ENCODE measurements at places on chromosomes 2 and 18.

GRCh38 chr2:151904021-151904420, 75.8 kb upstream of the ARL5A start:
- no peak for DNase-seq

- DNase-seq = no peak
Observed at GRCh38 chr2:114025030-114025429, 135.1 kb downstream of the ACTR3 start.

GRCh38 chr2:66024391-66024790, 410.5 kb upstream of the MEIS1 start:
- no peak for DNase-seq

- peak; percentile 2 for DNase-seq
Observed at GRCh38 chr2:53880756-53881155, 21.0 kb upstream of the GPR75 start.

DNA sequence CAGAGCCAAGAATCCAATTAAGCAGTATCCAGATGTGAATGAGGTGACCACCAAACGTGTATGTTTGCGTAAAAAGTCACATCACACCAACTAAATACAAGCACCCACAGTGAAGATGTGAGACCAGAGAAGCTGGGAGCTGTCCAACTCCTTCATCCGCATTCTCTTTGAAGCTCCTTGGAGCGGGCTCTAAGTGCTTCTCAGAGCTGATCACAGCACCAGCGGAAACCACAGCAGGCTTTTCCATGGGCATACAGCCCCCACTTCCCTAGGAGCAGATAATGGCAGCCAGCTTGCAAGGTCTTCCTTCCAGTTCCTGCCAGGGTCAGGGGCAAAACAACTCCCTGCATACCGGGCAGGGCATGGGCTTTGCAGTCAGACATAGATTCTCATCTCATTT, 36.4 kb downstream of the REEP1 start:
- no peak for DNase-seq

DNA sequence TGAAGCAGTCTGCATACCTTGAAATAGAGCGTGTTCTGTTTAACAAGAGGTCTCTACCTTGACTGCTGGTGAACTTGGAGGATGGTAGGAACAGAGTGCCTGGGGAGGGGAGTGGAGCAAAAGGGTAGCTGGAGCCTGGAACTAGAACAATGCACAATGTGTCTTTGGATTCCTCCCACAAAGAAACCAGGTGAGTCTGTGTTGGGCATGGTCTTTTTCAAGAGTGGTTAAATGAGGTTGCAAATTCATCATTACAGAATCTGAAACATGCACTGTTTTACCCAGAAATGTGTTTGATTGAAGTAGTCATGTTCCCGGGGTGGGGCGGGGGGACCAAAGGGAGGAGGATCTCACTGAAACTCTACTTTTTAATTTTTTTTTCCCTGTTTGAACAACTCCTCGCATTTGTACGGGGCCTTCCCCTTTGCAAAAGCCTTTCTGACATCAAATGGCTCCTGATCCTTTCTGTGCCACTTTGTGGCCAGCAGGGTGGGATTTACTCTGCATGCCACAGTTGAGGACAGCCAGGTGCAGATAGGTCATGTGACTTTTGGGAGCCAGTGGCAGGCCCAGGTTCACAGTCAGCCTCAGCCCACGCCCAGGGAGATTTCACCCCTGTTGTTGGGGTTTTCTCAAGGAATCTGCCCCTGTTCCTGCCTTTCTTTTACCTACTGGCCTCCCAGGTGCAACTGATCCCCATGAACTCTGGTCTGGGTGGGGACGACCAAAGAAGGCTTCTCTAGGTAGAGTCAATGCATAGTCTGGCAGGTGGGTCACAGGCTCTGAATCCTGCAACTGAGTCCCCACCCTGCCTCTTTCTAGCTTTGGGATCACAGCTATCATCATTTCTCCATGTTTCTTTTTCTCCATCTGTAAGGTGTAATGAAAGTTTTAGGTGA, 28.2 kb downstream of the MYCN start:
- DNase-seq = peak; percentile 42

GRCh38 chr2:138713504-138713903, 66.7 kb downstream of the NXPH2 start:
- DNase-seq = no peak

- DNase-seq = no peak
Observed at GRCh38 chr2:58767828-58768714, 526.9 kb upstream of the FANCL start.

GRCh38 chr2:225226441-225226840, 173.1 kb upstream of the NYAP2 start:
- no peak for DNase-seq

- no peak for DNase-seq
Observed at GRCh38 chr2:17255071-17255470, 263.2 kb downstream of the RAD51AP2 start.

GRCh38 chr2:215886022-215886421, 127.3 kb downstream of the MREG start:
- DNase-seq = no peak
